ENCODE measurements at places on chromosomes 2 and 18.

- no peak for DNase-seq
These were observed 6.2 kb downstream of the HAUS1 start for GRCh38 chr18:46110406-46110805.

GRCh38 chr2:46461011-46461674 is 18.2 kb upstream of the TMEM247 start:
- peak; percentile 60 for DNase-seq

- no peak for DNase-seq
These were observed 52.9 kb upstream of the LINC00305 start for GRCh38 chr18:64201781-64202180.

- DNase-seq: no peak
These were observed 142.9 kb downstream of the ASB1 start for GRCh38 chr2:238569507-238570195.

GRCh38 chr2:29460190-29460589 is 345.0 kb downstream of the CLIP4 start:
- no peak for DNase-seq

- no peak for DNase-seq
These were observed 37.7 kb downstream of the ZC3H15 start for GRCh38 chr2:186523791-186524190.

GRCh38 chr2:195322324-195322723 is 334.7 kb upstream of the SLC39A10 start:
- no peak for DNase-seq

DNA sequence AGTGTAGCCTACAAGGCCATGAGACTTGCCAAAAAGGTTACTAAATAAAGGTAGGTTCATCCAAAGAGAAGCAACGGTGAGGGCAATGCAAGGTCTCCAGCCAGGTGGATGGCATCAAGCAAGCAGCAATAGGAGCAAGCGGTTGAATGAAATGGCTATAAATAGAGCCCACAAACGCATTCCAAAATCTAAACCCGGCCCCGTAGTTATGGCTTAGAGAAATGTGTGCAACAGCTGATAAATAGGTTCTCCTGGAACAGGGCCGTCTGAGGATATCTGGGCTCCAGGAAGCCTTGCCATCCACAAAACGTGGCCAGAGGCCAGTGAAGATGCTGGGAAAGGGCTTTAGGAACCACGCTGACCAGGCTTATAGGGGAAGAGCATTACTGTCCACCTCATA is 146.1 kb upstream of the PID1 start:
- DNase-seq: no peak

DNA sequence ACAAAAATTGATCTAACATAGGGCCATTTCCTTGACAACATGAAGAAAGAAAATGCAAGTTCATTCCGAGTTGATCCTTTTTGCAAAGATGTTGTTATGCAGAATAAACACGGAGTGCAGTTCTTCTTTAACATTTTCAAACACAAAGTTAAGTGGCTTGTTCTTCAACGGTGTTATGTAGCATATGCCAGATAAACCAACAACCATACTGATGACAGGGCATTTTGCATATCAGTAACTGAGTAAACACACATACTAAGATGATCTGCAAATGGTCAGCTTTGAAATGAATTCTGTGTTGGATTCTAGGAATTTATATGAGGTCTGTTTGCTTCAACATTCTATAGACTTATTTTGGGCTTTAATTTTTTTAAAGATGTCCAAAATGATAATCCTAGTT is 266.4 kb downstream of the GPD2 start:
- DNase-seq: no peak

- DNase-seq: no peak
These were observed 701.5 kb downstream of the NUP35 start for GRCh38 chr2:183825710-183826109.

GRCh38 chr18:71242981-71243380 is 954.1 kb downstream of the SOCS6 start:
- no peak for DNase-seq

GRCh38 chr2:197360744-197361156 is 50.2 kb upstream of the ANKRD44 start:
- DNase-seq: no peak

DNA sequence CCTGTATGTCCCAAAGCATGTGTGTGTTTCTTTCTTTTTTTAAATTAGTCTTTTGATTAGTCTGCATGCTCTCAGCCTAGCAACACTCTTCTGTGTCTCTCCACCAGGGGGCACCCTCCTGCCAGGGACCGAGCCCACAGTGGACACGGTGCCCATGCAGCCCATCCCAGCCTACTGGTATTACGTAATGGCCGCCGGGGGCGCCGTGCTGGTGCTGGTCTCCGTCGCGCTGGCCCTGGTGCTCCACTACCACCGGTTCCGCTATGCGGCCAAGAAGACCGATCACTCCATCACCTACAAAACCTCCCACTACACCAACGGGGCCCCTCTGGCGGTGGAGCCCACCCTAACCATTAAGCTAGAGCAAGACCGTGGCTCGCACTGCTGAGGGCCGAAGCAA is 93.8 kb downstream of the NRP2 start:
- no peak for DNase-seq

GRCh38 chr2:52414561-52415295 is 1352.9 kb upstream of the CHAC2 start:
- no peak for DNase-seq

- DNase-seq: peak; percentile 12
These were observed 44.6 kb downstream of the FAM124B start for GRCh38 chr2:224357098-224357901.

DNA sequence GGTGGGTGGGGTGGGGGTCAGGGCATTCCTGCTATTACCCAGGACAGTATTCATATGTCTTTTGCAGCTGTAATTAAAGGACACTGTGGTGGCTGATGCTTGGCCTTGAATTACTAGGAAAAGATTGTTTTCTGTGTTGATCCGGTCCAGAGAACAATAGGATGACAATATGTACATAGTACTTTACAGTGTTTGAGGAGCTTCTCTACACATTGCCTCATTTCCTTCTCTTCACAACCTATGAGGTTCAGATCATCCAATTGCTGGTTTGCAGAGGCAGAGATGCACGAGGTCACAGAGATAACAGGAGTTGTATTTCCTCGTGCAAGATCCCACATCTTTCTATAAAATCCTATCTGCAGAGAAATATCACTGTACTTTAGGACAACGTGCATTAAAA is 119.5 kb downstream of the LIPG start:
- DNase-seq: no peak

- DNase-seq: no peak
These were observed 89.8 kb upstream of the GRB14 start for GRCh38 chr2:164710837-164711765.

DNA sequence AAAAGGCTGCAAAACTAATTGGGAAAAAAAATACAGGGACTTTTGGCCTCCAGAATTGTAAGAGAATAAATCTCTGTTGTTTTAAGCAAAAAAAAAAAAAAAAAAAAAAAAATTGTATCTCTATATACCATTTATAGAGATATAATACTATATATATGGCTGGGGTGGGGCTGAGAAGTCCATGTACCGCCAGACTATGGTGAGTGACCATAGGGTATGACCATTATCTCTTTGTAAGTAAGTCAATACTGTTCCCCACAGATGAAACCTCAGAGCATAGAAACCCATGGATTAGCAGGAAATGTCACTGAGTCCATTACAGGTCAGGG is 117.1 kb upstream of the MCFD2 start:
- DNase-seq: no peak

- no peak for DNase-seq
These were observed 187.0 kb downstream of the CYRIA start for GRCh38 chr2:16478434-16479210.

- no peak for DNase-seq
These were observed 288.1 kb upstream of the UBE2E3 start for GRCh38 chr2:180692322-180692721.

DNA sequence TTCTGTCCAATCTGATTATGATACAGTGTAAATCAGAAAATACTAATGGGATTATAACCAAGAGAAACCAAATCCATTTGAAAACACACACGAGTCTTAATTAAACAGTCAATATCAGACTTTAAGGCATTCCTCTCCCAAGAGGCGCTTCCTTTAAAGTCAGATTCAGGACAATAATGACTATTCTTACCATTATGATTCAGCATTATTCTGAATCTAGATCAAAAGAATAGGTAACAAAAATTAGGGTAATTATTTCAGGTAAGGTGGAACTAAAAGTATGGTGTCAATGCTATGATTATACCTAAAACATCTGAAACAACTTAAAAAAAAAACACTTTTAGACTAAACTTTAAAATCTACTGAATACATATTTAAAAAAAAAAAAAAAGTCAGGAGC is 12.3 kb downstream of the PSME4 start:
- no peak for DNase-seq

GRCh38 chr2:127598711-127599110 is 47.2 kb upstream of the GPR17 start:
- no peak for DNase-seq

DNA sequence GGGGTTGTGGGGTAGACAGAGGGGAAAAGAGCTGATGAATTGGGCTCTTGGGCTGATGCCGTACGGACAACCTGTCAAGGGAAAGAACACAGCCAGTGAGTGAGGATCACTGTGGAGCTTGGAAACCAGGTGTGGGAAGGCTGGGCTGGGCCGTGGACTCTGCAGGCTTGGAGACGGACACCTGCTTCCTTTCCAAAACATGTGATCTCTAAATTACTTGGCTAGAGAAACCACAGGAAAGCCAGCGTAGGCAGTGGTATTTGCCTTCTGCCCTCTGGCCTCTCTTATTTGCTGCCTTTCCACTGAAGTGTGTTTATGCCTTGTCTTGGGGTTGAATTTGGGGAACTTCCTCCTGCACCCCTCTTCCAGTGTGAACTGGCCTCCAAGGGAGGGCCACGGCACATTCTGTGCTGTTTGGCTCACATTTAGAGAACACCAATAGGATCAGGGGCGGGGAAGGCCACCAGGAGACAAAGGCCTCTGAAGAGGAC is 267.7 kb downstream of the PRKCE start:
- no peak for DNase-seq

Data from stimulated activated CD4-positive, alpha-beta T cell treated with anti-CD3 and anti-CD28 coated beads, Interleukin-15, amount 100 ng/mL, for 1 hour (primary cell).